Activated T-helper 1 cell treated with anti-CD3 and anti-CD28 coated beads, Interleukin-2, amount 50 U/mL, for 16 hours (primary cell): ENCODE measurements at places on chromosomes 13 and 19.

- DNase-seq: no peak
These were observed 1.0 kb upstream of the ZNF529 start for GRCh38 chr19:36573895-36574720.

DNA sequence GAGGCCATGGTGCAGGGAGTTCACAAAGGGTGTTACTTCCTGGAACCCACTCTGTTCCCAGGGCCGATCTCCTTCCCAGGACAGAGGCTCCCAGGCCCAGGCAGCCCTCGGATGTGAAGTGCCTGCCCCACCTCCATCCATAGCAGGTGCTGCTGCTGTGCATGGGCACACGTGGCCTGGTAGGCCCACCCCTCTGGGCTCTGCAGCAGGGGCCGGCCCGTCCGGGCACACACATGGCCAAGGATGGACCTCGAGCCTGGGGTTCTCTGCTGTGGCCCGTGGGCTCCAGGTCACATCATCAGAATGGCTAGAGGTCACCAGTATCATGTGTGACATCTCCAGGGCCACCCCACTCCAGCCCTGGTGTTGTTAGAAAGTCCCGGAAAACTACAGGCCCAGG is 71.8 kb downstream of the GADD45B start:
- DNase-seq: no peak

DNA sequence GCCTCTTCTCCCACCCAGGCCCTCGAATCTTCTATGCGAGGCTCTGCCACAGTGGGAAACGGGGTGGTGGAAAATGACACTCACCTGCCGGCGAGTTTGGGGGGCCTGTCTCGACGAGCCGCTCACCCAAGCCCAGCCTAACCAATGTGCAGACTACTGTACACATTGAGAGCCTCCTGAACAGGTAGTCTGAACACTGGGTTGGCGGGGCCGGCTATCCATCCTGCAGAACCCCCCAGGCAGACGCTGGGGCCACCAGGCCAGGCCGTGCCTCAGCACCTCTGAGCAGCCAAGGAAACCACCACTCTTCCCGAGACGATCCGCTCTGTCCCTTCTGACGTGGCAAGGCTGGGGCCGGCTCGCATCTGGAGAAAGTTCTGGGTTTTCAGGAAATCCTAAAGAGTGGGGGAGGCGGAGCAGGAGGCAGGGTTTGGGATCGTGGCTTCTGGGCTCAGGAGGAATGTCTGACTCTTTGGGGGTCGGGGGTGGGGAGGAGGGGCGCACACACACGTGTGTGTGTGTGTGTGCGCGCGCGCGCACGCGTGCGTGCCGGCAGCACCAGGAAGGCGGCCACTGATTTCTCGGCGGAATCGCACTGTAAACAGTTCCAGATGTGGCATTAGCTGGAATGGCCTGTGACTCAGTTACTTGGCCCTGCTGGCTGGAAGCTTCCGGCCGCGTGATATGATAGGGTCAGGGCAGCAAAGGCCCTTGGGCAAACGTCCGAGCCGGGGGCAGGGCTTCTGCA is 18.5 kb downstream of the TMED1 start:
- DNase-seq: no peak

DNA sequence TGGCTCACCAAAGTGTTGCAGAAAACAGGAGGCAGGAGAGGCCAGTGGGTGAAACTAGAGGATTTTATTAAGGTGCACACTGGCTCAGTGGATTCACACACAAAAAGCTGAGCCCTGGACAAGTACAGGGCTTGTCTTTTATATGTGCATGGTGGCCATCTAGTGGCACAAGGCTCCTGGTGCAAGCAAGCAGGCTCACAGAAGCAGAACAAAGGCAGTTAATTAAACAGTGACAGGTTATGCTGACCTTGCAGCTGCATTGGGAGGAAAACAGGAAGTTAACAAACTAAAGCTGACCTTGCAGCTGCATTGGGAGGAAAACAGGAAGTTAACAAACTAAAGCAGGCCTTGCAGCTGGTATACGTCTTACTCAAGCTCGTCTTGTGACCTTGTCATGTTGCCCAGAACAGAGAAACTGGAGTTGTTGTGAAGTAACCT is 65.3 kb upstream of the ZNF681 start:
- DNase-seq: no peak

DNA sequence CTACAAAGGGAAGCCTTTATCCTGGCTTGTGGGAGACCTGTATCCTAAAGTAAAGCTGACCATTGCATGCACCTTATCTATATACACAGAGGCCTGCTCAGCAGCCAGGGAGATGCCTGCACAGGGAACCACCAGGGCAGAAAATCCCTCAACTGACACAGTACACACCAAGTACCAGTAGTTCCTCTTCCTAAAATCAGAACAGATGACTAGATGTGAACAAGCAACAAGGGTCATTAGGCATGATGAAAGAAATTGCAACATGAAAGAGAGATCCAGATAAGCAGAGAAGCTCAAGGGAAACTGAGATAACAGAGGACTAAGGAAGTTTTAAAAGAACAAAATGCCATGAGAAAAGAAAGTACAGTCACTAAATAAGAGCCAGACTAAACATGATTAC is 39.7 kb upstream of the SLC7A9 start:
- DNase-seq: no peak

DNA sequence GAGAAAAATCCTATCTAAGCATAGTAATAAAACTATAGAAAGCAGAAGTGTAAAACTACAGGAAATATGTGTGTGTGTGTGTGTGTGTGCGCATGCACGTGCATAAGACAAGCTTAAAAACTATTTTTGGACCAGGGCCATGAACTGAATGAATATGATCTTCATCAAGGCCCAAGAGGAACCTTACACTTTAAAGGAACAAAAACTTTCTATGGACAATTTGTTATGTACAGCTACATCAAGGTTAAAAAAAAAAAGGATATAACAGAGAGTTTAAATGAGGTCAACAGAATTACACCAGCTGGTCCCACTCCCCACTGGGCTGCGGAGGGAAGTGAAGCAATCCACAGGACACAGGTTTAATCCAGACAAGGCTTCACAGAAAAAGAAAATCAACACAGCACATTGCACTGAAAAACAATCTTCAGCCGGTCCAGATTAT is 151.1 kb downstream of the LHFPL6 start:
- no peak for DNase-seq

DNA sequence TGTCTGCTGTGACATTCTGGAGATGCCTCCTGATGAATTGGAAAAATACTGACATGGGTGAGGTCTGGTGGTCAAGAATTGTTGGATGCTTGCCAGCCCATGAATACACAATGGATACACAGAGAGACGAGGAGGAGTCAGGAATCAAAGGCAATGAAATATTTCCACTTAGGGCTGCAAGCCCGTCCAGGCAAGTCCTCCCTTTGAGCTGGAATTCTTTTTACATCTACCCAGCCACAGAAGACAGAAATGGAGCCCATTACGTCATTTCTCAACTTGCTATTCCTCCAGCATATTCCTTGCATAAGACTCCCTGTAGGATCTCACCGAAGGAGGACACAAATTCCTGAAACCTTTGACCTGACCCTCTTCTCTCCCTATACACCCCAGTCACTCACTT is 15.7 kb upstream of the IGFL4 start:
- DNase-seq: no peak

GRCh38 chr13:59750860-59751259 is 412.9 kb downstream of the DIAPH3 start:
- no peak for DNase-seq

DNA sequence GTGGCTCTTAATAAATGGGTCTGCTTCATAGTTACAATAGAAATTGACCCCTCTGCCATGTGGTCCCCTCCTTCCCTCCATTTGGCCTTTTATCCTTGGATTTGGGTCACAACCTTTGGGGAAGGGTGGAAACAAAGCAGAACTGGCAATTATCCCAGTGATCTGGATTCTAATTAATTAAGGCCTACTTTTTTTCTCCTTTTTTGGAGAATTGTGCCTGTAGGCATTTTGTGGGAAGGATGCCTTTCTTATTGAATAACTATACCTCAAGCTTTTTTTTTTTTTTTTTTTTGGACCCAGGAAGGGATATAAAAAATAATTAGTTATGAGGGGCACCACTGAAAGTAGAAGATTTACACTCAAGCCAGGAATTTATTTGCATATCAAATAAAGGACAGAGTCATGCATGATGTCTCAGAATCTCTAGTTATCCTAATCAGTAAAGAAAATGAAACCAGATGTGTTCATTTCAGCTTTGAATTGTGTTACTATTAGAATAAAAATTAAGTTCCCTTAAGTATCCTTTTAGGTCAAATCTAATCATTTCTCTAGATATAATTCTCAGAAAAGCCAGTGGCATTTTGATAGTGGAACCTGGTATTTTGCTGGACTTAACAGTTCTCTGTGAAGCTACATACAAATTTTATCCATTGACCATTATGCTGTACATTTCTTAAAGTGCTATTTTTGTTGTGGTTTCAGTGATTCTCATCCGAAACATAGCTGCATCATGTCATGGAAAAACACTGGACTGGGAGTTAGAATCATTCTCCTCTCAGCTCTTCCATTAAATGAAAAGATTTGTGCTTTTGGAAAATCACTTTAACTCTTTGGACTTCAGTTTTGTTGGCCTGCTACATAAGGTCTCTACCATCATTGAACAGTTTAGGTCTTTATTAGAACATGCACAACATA is 129.3 kb downstream of the KCNRG start:
- no peak for DNase-seq

DNA sequence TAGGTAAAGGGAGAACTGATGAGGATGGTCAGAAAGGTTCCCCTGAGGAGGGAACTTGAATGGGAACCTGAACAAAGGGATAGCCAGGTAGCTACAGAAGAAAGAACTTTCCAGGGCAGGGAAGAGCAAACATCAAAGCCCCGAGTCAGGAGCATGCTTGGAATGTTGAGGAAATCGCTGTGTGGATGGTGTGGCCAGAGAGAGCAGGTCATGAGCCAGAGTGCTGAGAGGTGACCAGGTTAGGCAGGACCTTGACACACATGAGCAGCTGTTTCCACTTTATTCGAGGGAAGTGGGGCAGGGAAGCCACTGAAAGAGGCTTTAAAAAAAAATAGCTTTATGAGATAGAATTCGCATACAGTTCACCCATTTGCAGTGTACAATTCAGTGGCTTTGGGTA is 4.4 kb downstream of the RAB8A start:
- no peak for DNase-seq

DNA sequence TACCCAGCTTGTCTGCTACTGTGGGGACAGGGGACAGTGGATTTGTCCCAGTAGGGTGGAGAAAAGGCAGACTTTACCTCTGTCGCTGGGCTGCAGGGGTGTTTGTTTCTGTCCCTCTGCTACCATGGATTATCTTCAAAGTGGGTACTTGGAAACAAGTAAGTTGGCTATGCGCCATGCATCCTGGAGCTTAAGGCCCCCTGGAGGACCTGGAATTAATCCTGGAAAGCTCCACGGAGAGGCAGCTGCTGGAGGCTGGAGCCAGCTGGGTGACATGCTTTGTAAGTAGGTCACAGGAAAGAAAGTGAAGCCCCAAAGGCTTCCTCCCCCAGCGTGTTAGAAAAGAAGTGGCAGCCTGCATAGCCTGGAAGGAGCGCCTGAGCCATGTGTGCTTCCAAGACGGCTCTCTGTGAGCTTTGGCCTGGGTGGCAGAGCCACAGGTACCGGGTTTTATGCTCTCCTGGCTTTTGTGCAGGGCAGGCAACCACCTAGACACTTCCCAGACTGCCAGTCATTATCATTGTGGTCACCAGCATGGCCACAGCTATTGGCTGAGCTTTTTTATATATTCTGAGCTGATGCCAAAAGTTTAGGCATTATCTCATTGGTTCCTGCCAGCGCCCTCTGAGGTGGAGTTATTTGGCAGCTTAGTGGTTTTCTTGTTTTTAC is 9.5 kb downstream of the B3GLCT start:
- DNase-seq: no peak

DNA sequence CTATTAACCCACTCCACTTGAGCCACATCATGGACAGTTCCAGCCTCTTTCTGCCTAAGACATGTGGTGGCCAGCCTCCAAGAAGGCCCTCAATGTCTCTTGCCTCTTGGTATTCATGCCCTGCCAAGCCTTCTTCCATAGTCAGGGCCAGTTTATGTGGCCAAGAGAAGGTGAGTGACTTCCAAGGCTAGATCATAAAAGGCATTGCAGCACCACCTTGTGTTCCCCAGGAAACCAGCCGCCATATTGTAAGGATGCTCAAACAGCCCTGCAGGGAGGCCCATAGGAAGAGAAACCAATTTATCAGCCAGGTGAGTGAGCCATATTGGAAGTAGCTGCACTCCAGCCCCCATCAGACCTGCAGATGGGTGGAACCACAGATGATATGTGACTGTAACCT is 12.3 kb upstream of the DNMT1 start:
- DNase-seq: no peak

DNA sequence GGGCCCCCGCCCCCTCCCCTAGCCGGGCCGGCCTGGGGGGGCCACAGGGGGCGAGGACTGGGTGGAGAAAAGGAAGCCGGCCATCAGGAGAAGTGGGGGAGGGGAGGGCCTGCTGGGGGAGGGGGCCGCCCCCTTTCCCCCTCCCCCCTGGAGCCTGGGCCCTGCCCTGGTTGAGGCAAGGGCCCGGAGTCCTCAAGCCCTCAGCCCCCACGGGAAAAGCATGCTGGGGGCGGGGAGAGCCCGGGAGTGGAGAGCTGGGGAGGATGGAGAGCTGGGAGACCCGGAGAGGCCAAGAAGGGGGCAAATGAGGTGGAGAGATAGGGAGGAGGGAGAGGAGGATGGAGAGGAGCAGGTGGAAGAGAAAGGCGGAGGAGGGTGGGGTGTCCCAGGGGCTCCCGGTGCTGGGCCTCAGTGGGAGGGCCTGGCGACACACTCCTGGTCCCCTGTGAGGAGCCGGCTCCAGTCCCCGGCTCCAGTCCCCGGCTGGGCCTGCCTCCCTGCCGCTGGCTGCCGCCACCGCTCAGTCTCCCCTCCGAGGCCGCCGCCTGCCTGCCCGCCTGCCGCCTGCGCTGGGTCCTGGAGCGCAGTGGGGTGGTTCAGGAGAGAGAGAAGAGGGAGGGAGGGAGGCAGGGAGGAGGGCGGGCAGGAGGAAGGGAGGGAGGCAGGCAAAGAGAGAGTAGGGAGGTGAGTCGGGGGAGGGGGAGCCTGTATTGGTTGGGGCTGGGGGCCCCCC is at the start of gene GRIK5:
GRIK5 (minus strand) TSS at position 588 of the 733 bp plus-strand sequence. CDS start 4,436 bp downstream, outside the sequence.
- DNase-seq: no peak

DNA sequence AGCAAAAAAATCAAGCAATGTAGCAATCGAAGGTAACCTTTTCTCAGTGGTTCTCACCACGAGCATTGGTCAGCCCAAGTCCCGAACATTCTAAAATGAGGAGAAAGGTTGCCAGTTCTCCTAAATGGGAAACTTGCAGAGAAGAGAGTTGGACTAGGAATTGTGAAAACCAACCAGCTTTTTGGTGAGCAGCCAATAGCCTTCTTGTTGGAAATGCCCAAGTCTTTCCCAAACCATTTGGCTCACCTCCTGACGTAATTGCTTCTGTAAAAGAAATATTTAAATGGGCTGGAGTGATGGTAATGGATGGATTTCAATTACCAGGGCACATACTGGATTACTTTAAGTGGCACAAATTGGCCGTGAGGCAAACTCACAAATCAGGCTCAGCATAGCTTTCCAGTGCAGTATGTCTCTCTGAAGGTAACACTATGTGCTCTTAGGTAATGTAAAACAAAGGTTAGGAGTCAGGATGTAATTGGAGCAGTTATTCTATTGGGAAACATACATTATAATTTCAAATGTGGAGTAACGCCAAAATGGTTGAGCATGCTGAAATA is 423.2 kb downstream of the KLF5 start:
- no peak for DNase-seq

GRCh38 chr19:459724-460511 is 915 bp downstream of the SHC2 start:
- no peak for DNase-seq

- DNase-seq: no peak
These were observed 13.4 kb downstream of the ZNF20 start for GRCh38 chr19:12126707-12127106.
